ENCODE measurements at places on chromosomes 4 and X.

DNA sequence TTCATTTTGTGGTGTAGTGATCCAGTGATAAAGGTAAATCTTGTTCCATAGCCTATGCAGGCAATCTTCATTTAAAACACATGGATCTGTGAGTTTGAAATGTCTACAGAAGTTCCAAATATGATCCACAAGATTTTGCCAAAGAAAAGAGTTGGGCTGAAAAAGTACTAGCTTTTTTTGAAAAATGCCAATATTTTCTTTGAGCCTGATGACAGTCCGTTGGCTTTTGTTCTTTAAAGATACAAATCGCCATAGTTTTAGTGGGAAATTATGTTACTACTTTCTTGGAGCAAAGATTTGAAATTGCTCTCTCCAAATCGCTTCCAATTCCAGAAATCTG, 71.5 kb downstream of the HPGD start:
- DNase-seq, result no peak

- DNase-seq, result no peak
These were observed 40.4 kb downstream of the RNF212 start for GRCh38 chr4:1072830-1073446.

DNA sequence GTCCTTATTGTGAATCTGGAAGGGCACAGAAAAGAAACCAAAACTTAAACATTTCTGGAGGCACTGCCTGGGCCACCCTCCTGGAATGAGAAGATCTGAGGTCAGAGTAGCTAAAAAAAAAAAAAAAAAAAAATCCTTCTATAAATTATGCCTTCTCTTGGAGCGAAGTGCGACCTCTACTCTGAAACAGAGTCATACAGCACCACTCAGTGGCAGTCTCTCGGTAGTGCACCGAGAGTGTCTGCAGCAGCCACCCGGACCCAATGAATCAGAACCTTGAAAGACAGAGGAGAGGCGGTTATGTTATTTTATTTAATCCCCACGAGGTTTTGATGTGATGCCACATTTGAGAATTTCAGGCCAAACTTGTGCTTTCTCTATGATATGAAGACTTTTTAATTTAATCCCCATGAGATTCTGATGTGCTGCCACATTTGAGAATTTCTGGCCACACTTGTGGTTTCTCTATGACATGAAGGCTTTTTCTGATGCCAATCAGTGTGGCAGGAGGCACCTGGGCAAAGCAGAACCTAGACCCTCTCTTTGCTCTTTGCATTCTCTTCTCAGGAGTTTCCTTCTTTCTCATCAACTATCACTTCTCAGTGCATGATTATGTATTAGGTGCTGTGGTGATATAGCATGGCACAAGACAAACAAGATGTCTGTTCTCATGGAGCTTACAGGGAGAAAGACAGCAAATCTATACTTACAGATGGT, 5.6 kb upstream of the CT47C1 start:
- DNase-seq, result peak; percentile 53

GRCh38 chr4:174260099-174260498, 23.4 kb downstream of the FBXO8 start:
- no peak for DNase-seq

GRCh38 chr4:26589705-26590104, 5.8 kb downstream of the TBC1D19 start:
- DNase-seq, result no peak

DNA sequence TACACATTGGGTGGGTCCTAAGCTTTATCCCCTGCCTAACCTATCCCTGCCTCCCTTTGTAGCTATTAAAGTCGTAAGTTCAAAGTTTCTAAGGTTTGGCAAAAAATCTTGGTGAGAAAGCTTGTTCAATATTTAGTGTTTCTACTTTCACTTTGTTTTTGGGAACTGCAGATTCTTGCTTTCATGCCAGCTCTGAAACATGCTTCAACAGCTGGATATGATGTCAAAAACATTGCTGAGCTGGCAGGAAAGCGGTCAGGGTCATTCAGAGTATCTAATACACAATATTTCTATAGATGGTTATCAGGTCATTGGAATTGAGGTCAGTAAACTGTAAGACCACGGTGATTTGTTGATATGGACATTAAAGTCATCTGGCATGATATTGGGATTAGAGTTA, 19.7 kb downstream of the CENPI start:
- DNase-seq, result no peak

All from right forelimb (tissue), 1 donor.